Inflammatory macrophage treated with lipopolysaccharide for 4 hours (primary cell): ENCODE measurements at places on chromosomes 2 and 18.

DNA sequence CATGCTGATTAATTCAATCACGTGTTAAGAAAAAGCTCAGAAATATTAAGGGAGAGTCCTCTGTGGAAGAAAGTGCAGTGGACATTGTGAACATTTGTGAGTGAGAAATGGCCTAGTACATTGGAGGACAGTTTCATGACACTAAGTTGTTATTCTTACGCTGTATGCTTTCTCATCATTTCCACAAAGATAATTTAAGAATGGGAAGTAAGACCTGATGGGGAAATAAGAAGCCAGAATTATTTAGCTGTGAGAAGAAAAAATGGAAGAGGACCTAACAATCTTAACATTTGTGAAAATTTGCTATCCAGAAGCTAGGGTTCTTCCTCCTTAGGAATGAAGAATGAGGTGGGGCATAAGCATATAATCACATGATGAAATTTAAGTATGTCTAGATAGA is 15.2 kb upstream of the RAPH1 start:
- peak; percentile 56 for DNase-seq

- DNase-seq: no peak
Measured at GRCh38 chr2:231905026-231905425, 21.2 kb downstream of the NPPC start.

- DNase-seq: peak; percentile 47
Measured at GRCh38 chr18:21110713-21111345, 784 bp downstream of the ROCK1 start.

DNA sequence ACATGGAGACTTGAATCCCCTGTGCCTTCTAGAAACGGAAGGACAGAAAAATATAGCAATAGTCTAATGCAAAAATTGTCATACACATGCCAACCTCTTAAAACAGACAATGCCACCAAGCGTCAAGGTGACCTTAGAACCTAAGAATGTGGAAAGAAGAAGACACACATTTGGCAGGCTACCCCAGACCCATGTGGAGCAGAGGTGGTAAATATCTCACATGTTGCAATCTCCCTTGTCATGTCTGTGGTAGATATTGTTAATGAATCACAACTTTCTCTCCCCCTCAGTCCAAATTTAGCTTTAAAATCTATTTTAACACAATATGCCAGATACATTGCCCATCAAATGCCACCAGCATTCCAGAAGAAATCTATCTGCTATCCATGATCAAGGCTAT is 137.4 kb downstream of the HNMT start:
- no peak for DNase-seq

- DNase-seq: peak; percentile 92
Measured at GRCh38 chr2:242085941-242086621, 216.6 kb downstream of the RTP5 start.

DNA sequence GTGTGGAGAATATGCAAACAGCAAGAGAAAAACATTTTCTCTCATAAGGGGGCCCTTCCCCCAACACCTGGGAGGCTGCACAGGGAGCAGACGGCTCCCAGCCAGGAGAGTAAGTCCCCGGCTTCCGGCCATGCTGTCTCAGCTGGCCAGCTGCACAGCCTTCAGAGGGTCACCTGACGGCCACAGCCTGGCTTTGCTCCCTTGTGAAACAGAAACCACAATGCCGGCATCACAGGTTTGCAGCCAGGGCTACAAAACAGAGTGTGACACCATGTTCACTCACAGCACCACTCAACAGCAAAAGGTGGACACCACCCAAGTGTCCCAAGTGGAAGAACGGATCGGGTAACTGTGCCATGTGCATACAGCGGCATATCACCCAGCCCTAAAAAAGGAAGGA is 86.9 kb upstream of the GPC1 start:
- no peak for DNase-seq

DNA sequence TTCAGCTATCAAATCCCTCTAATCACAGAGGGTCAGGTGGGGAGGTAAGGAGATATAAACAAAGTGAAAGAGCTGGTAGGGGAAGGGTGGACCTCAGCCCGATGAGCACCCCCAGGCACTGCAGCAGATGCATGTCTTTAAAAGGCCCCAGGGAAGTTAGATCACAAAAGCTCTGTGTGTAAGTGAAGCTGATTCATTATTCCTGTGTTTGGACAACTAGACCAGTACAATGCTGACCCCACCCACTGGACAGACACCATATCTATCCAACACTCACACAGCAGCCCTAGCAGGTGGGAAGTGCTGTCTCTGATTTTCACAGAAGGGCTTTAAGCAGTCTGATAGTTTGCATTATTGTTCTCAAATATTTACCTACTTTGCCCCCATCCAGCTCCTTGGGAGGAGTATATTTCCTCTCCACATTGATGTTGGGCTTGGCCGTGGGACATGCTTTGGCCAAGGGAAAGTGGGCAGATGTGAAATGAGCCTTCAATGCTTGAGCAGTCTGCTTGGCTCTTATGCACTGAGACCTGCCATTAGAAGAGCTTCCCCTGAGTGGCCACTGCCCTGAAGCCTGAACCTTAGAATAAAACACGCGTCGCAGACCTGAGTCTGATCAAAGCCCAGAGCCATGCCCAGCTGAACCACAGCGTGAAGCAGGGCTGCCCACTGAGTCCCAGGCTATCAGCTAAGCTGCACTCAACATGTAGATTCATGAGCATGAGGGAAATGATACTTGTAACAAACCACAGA is 111.4 kb downstream of the COPS8 start:
- DNase-seq: no peak

GRCh38 chr2:9356261-9356660 is 67.1 kb downstream of the ITGB1BP1 start:
- no peak for DNase-seq

DNA sequence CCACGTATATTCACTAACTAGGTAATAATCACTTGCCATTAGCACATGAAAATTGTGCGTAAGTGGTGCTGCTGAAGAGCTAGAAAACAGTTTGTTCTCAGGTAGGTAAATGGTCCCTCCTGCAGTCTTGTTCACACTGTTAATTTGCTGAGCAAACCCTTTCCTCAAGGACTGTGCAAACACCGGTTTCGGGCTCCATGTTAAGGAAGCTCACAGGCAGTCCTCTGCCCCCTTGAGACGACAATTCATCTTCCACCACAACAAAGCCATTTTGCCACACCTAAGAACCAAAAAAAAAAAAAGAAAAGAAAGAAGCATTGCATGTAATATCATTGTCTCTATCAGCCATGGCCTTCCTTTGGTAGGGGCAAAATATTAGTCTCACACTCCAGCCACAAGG is 193.9 kb downstream of the BCL11A start:
- DNase-seq: no peak

DNA sequence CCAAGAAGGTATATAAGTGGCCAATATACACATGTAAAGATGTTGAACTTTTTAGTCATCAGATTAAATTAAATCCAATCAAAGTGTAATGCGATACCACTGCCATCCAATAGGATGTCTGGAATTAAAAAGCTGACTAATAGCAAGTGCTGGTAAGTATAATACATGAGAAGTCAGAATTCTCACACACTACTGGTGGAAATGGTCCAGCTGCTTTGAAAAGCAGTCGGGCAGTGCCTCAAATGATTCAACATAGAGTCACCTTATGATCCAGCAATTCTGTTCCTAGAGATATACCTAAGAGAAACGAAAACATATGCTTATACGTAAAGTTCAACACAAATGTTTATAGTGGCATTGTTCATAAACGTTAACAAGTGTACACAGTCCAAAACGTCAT is 124.1 kb upstream of the MYT1L start:
- no peak for DNase-seq

- DNase-seq: no peak
Measured at GRCh38 chr2:46847185-46847710, 68.4 kb downstream of the MCFD2 start.

DNA sequence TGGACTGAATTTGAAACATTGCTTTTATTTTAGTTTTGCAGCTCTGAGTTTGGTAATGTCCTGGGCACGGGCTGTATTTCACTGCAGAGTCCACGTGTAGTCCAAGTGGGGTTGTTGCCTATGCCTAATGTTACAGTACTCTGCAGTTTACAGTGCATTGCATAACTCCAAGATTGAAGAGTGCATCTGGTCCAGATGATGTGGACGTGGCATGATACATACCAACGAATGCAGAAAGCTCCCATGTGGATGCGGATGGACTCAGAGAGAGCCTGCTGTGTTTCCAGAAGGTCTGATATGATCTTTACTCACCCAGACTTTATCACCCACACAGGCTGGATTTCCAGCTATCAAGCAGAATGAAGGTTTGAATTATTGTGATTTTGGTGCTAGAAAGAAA is 44.4 kb upstream of the CCDC68 start:
- DNase-seq: no peak

GRCh38 chr2:231926761-231927565 is 767 bp upstream of the NPPC start:
- no peak for DNase-seq

DNA sequence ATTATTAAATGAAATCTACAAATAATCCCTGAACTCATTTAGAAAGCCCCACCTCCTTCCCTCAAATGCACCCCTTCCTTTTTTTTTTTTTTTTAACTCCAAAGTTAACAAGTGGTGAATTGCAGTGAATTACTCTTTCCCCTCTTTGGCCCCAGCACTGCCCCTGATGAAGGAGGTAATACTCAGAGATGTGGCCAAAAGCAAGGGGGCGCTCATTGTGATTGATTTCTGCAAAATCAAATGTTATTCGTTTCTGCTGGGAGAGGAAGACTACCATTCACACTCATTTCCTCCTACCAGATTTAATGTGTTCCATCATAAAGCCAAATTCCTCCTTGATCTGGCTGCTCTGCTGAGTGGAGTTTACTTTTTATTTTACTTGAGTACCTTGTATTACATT is 259.4 kb downstream of the GPD2 start:
- no peak for DNase-seq

- peak; percentile 69 for DNase-seq
Measured at GRCh38 chr2:56183643-56184499, at the start of gene CCDC85A. CCDC85A (plus strand) TSS chr2:56183990; CDS start chr2:56184625, 635 bp downstream.

GRCh38 chr2:71782323-71782722 is 329.0 kb downstream of the DYSF start:
- DNase-seq: no peak

DNA sequence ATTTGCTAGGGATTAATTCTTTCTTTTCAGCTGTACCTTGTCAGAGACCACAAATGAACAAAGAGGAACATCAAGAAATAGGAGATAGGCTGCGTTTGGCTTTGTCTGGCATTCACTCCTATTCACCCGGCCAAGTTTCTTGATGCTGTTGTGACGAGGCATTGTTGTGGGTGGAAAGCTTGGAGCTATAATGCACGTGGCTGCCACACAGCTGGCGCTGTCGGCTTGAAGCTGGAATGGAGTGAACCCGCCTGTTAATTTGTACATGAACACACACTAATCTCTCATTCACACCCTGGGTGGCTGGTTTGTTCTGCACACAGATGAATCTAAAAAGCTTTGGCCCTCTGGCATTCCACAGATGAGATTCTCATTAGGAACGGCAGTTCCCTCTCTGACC is 274.9 kb upstream of the GYPC start:
- DNase-seq: no peak

DNA sequence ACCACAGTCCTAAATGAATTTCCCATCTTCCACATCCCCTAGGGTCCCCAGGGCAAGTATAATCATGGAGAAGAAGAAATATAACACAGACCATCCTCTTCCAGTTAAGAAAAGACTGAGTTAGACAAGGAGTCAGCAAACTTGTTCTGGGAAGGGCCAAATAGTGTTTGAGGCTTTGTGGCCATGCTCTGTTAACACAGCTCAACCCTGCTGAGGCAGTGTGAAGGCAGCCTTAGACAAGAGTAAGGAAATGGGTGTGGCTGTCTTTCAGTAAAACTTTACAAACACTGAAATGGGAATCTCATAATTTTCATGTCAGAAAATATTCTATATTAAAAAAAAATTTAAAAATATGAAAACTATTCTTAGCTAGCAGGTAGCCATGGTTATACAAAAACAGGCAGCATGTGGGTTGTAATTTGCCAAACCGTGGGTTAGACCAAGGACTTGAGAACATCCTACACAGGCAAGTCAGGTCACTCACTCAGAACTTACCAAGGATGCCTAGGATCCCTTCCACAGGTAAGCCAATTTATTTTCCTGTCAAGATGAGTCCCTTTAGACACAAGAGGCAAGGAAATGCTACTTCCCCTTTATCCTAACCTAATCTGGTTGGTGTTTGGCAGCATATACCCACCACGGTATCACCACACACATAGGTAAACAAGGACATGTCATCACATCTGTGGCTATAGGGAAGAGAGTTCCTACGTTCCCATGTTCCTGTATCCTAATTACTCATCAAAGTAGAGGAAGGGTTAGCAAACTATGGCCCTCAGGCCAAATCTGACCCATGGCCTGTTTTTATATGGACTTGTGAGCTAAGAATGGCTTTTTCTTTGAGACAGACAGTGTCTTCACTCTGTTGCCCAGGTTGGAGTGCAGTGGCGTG is 31.9 kb downstream of the C2orf74 start:
- no peak for DNase-seq

DNA sequence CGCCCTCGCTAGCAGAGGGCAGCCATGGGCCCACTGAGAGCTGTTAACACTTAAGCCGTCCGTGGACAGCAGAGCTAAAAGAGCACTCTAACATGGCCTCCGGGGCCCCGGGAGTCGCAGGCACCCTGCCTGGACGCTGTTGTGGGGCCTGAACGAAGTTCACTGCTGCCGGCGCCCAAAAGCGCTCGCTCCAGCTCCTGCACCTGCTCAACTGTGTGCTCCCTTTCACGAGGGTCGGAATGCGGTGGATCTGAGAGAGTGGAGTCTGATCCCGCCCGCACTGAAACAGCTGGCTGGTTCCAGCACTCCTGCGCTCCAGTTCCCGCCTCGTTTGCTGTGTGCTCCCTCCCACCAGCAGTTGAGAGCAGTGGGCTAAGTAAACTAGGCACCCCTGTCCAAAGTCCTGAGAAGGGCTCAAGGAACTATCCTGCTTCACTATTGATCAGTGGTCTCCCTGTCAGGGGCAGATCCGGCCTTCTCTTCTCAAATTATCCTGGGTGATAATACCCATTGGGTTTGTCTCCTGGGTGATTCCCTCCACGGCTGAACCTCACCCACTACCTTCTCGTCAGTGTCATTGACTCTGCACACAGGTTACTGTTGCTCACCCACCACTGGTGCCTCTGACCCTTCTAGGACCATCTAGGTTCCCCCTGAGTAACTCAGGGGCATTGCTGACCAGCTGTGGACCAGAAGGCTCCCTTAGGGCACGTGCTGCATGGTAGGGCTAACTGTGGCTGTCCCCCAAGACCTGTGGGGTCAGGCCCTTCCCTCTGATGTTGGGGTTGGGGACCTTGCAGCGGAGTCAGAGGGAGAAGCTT is 23.5 kb downstream of the B3GNT7 start:
- no peak for DNase-seq

DNA sequence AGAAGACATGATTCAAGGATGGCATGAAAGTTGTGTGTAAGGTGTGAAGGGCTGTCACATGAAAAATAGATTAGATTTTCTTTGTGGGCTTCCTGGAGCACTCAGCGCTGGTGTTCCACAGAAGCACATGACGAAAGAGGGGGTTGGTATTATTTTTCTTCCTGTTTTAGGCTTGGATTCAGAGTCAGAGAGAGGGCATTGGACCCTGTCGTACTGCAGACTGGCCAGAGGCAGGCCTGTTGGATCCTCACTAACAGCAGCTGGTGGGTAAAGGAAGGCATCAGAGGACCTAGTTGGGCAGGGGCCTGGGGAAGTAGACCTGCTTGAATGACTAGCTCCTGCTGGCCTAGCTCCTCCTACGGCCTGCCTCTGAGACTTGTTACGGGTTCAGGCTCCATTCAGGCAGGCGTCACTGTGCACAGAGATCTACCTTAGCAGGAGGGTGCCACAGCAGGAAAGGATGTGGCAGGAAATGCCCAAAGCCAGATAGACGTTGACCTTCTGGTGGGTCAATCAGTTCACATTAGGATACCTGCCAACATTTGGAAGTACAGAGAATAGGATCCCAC is 13.1 kb downstream of the CTLA4 start:
- peak; percentile 48 for DNase-seq
